ENCODE measurements at places on chromosomes 3 and 15. TPM values are rescaled to one million over a fixed set of nuclear protein-coding genes. Genes with fewer than 3 reads are reported as not detected.

CPEB1 gene
- 0.94 TPM for total RNA-seq

ECE2 gene
- total RNA-seq = not detected

FAM219B gene
- 27.4 TPM for total RNA-seq

FBXO45 gene
- total RNA-seq = 34.2 TPM

CKMT1B gene
- 0.20 TPM for total RNA-seq

EFCC1 gene
- total RNA-seq = not detected

IGSF10 gene
- total RNA-seq = under 0.01 TPM

BCHE gene
- 0.03 TPM for total RNA-seq

OXTR gene
- total RNA-seq = 1.5 TPM

CXCR6 gene
- not detected for total RNA-seq

GRAMD2A gene
- not detected for total RNA-seq

PSMA4 gene
- total RNA-seq = 276 TPM

SLCO2A1 gene
- not detected for total RNA-seq

CMTM6 gene
- total RNA-seq = 90.6 TPM

- peak; percentile 36 for DNase-seq
These were observed 64.4 kb downstream of the LRRC28 start for GRCh38 chr15:99315636-99316035.

- no peak for DNase-seq
These were observed 70.5 kb upstream of the SLC4A7 start for GRCh38 chr3:27554706-27555105.

DNA sequence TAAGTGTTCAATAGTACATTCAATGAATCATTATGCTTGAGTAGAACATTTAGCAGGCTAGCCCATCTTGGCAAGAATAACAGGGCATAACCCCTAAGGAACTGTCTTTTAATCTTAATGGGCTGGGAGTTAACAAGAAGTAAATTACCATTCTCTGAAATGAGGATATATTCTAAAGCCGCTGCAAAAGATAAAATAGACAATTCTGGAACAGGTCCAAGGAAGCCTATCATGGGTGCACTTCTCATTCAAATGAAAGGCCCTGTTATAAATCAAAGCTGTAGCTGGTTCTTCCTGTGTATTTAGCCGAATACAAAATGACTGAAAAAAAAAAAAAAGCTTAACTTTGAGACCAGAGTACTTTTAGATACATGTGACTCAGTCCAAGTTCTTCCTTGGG, 15.6 kb downstream of the MTHFS start:
- DNase-seq = no peak

GRCh38 chr3:124486324-124486723, 243.9 kb upstream of the UMPS start:
- DNase-seq = peak; percentile 33

DNA sequence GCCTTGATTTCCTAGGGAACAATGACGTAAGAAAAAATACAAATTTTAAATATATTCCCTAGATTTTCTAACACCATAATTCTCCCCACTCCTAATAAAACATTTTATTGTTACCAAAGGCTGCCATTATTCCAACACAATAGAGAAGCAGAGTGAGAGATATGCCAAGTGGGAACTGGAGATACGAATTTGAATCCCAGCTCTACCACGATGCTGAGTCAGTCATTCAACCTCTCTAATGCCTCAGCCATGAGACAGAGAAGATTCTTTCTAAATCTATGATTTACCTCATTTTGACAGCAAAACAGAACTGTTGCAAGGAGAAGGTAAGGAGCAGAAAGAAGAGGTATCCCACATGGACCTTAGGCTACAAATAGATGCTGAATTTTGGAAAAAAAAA, 112.5 kb downstream of the IGF2BP2 start:
- DNase-seq = peak; percentile 61

DNA sequence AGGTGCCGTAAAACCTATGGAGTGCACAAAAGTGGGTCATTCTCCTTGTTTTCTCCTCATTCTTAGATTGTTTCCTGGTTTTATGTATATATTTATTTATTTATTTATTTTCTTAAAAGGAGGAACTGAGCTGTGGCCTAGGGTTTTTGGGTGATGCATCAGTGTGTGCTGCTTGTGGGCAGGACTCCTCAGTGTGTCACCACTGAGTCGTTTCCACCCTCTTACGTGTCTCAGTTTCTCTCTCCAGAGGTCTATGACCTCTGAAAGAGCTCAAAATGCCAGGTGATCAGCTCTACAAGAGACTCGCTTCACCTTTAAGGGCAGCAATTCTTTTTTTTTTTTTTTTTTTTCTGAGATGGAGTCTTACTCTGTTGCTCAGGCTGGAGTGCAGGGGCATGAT, 72.9 kb downstream of the CD200 start:
- peak; percentile 71 for DNase-seq

GRCh38 chr15:62569460-62570404, 404.6 kb upstream of the C2CD4B start:
- peak; percentile 53 for DNase-seq

- DNase-seq = no peak
These were observed 235.7 kb downstream of the SATB1 start for GRCh38 chr3:18189282-18190050.

DNA sequence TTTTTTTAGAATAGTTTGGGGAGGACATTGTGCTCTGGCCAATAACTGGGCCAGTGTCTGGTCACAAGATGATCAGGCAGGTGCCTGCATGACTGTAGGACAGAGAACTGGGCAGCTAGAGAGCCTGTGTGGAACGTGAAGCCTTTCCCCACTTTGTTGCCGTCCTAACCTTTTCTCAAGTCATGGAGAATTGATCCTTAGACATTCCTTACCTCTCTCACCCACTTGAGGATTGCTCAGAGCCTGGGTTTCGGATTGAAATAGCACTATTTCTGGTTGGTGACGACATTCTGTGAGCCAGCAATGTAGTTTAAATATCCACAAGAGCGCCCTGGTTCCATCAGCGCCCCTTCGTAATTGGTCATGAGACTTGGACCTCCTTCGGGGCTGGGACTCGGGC, 138.4 kb downstream of the IGF1R start:
- DNase-seq = no peak

DNA sequence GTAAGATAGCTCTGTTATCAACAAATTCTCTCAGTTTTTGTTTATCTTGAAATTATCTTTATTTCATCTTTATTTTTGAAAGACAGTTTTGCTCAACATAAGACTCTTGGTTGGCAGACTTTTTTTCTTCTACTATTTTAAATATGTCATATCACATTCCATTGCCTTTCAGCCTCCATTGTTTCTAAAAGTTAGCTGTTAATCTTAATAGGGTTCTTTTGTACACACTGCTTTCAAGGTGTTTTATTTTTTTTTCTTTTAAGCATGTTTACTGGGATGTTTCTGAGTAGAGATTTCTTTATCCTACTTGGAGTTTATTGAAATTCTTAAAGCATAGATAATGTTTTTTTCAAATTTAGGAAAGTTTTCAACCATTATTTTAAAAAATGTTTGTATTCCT, 294.6 kb downstream of the STXBP5L start:
- no peak for DNase-seq

- DNase-seq = no peak
These were observed 27.0 kb downstream of the NSMCE3 start for GRCh38 chr15:29242456-29243242.

DNA sequence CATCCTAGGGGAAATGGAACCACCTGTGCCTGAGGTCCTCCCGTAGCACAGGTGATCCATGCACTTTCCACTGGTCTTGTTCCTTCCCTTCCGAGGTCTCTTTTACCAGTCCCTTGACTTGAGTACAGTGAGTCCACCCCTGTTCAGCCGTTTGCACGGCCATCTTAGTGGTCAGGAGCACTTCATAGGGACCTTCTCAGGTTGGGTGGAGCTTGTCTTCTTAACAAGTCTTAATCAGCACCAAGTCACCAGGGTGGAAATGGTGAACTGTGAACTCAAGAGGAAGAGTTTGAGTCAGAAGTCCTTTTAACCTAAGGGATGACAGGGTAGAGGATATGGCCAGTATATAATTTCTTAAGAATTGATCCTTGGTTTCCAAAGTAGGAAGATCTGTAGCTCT, 21.4 kb downstream of the ARL8B start:
- DNase-seq = no peak

DNA sequence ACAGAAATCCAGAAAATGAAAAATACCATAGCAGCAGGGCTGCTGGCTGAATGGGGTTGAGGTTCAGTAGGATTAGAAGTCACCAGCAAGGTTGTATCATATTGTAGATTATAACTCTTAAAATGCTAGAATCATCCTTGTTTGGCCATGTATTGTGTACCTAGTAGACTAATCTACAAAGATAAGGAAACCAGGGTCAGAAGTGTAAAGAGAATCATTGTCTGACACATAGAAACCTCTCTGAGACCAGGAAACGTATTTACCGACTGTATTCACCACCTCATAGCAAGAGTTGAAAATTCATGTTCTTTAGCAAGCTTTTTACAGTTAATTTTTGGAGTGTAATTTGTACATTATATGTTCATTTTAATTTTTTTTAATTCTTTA, 168.8 kb downstream of the ECT2 start:
- no peak for DNase-seq

DNA sequence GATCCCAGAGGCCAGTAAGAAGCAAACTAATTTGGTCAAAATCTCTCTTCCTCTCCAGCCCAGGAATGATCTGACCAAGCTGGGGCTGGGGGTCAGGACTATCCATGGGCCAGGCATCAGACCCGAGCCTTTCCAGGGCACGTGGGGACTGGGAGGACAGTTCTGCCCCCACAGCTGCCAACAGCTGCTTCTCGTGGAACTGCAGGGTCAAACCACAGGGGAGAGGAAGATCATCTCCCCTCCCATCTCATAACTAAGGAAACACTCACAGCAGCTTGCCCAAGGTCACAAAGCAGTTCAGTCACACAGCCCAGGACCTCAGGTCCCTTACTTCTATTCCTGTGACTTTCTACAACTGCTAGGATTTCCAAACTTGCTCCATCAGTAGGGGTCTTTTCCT, 47.1 kb downstream of the DAPK2 start:
- no peak for DNase-seq

DNA sequence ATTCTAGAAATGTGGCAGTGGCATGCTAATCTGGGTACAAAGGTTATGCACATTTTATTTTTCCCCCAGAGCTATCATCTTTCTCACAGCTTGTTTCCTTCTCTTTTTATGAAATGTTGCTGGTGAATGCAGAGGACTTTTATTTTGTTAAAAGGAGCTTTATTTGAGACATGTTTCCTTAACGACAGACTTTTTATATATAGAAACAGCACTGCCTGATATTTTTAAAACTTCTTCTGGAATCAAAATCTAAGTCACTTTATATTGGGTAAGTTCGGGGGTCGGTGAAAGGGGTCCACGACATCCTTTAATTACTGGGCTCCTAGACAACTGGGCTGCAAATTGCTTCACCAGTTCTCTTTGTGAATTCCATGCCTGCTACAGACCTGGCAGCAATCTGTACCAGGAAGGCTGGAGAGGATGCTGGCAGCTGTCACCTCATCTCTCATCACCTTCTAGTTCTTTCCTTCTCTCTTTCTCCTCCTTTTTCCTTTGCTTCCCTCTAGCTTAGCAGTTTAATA, 464.7 kb downstream of the PDCD6IP start:
- no peak for DNase-seq

DNA sequence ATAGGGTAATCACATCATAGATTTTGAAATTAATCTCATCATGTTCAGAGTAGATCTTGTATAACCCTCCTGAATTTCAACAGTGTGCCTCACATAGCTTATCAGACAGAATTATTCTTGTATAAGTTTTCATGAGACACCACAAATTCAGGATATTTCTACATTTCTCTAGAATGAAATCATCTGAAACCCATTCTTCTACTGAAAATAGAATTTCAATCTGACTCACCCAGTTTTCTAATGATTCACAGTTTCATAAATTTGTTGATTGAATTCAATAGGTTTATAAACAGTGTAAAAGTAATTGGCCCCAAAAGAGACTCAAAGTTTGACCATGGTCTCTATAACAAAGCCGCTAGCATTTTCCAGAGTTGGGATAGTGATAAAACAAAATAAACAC, 1082.6 kb upstream of the EPHA6 start:
- no peak for DNase-seq

Measured in HT1080 (cell line).